ENCODE measurements at places on chromosomes 4 and X.

DNA sequence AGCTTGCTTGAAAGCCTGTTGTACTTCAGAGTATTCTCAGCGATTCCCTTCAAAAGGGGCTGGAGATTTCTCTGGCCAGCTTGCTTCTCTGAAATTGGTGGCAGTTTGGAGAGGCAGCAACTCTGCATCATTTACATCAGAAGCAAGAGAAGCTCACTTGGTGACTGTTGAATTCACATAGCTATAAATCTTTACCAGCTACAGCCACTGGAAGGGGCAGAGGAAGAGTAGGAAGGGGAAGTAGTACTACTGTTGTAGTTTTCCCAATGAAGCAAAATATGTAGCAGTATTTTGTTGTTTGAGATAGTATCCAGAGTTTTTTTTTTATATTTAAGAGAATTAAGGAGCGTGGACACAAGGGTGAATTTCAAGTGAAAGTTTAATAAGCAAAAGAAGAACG lies 2.8 kb downstream of the TENT5D start:
- DNase-seq: no peak

DNA sequence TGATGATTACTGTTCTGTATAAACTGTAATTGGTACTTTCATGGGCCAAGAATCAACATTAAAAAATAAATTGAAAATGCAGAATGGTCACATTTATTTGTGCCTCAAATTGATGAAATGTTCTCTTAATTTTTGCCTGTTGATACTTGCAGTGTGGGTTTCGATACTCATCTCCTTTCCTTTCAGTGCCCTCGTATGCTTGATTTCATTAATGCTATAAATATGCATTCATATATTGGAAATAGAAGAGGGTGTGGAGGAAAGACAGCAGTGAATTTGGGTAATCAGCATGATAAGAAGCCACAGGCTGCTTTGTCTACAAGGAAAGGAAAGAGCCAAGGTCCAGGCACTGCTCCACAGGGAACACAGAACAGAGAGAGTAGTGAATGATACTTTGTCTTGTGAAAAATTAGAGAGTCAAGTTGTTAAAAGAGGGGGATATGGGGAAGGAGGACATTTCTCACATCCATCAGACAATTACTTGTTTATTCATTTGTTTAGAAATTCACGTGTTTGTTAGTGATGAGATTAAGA lies 1.0 kb upstream of the DDX60 start:
- no peak for DNase-seq

GRCh38 chr4:56843421-56843899 lies 22.0 kb upstream of the SPINK2 start:
- DNase-seq: no peak

DNA sequence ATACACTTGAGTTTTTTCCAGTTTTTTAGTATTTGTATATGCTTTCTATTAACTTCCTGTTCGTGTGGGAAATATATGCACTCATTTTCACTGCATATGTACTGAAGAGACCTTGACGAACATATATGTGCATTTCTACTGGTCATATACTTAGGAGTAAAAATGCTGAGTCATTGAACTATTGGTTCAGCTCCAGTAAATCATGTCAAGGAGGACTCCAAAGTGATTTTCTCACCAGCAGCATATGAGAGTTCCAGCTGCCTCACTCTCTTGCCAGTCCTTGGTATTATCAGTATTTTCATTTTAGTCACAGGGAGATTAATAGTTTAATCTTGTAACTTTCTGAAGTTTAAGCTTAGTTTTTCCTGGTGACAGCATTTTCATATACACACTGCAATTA lies 2750.2 kb downstream of the ARAP2 start:
- no peak for DNase-seq

DNA sequence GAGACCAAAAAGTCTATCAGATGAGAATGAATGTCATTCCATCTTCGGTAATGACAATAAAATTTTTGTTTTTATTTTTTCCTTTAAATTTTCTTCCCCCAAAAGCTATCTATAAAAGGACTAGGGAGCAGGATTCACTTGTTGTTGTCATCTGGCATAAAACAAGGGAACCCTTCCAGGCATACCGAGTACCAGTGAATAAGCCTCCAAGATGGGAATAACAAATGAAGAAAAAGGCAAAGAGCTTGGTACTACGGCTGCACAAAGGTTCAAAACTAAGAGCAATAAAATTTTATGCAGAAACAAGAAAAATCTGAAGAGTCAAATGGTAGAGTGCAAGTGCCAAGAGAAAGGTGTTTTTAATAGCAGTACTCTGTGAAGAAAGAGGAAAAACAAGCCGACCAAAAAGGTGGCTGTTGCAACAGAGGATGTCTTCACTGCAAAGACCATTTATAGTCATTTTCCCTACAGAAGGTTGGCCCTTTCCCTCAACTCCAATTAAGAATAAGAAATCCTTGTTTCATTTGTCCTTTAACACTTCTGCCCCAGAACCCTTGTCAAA lies 25.8 kb downstream of the PPP3CA start:
- no peak for DNase-seq

DNA sequence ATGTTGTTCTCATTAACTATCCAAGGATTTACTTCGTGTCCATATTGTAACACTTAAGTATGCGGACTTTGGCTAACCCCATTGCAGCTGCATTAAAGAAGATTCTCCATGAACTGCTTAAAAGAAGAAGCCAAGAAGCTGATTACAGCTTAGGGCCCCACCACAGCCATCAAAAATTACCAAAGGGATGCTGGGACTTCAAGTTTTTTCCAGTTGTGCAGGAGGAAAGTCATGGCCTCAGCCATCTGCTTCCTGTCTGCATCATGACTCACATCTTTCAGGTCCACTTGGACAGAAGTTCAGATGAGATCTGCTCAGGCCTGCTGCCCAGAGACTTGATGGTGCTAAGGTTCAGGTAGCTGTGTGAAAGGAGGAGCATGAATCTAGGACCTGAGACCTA lies 38.8 kb upstream of the CAPN6 start:
- DNase-seq: no peak
